ENCODE measurements at places on chromosomes 6 and 20.

GRCh38 chr20:61895686-61896057 lies 170.0 kb downstream of the TAF4 start:
- no peak for DNase-seq

- no peak for DNase-seq
Measured at GRCh38 chr6:3612341-3613041, 139.0 kb downstream of the PXDC1 start.

GRCh38 chr20:31547017-31547675 lies 32.9 kb downstream of the HM13 start:
- peak; percentile 73 for DNase-seq

GRCh38 chr20:40451552-40451951 lies 237.5 kb downstream of the MAFB start:
- DNase-seq: no peak

DNA sequence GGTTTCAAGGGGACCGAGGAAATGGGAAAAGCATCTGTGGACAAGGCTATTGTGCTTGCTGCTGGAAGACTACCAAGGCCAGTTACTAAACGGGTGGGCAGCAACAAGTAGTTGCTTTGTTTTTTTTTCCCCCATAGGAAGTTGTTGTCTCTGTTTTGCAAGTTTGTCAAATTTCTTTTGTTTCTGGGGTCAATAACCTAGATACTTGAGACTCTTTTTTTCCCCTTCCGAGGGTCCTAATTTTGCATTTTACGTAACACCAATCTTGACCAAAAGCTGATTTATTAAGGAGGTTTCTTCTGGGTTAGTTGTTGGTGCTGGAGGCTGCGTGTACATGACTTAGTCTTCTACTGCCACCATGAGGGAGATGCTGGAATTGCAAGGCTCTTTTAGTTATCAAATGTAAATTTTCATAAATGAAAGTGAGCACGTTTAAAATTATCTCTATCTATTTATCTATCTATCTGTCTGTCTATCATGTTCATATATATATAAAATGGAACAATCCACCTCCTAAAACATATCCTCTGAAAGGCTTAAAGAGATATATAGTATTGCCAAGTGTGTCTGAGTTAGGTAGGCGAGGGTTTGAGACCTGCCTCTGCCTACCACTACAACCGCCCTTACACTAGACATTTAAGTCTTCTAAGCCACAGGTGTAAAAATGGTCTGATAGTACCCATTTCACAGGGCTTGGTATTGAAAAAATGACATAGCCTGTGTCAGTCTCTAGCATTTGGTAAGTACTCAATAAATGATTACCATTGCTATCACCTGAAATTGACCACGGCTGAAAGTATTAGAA lies 60.2 kb downstream of the GCLC start:
- DNase-seq: peak; percentile 12

GRCh38 chr6:21352131-21352530 lies 241.4 kb upstream of the SOX4 start:
- no peak for DNase-seq

GRCh38 chr6:33014841-33015634 lies 5.6 kb upstream of the HLA-DOA start:
- DNase-seq: peak; percentile 3

- DNase-seq: no peak
Measured at GRCh38 chr20:14098261-14098660, 102.9 kb downstream of the MACROD2 start.

DNA sequence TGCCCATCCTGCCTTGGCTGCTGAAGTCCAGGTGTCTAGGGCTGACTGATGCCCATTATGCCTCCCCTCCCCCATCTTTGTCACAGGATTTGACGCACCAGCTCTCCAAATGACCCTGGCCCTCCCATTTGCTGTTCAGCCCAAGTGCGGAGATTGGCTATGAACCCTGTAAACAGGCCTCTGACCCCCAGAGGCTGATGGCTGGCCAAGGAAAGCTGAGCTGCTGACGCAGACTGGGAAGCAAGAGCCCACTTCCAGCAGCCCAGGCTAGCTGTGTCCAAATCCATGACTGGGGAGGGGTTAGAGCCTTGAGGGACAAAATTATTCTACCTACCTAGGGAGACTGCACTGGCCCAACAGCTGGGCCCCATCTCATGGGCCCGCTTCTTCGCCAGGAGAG lies 797 bp upstream of the GNRH2 start:
- DNase-seq: no peak
